ENCODE measurements at places on chromosomes 16 and 17. TPM values are rescaled to one million over a fixed set of nuclear protein-coding genes. Genes with fewer than 3 reads are reported as not detected.

GRCh38 chr17:6355196-6355595 is 79.7 kb downstream of the AIPL1 start:
- H3K4me1 ChIP-seq, result no peaks in the 10 kb centered on the region
- no peaks in the 10 kb centered on the region for H3K36me3 ChIP-seq
- no peak overlapping the region for H3K27ac ChIP-seq
- H3K4me3 ChIP-seq, result no peak overlapping the region
- DNase-seq, result no peak
- no peaks in the 10 kb centered on the region for H3K27me3 ChIP-seq

- no peak overlapping the region for H3K27ac ChIP-seq
- H3K4me1 ChIP-seq, result peaks cover 7% of the 10 kb centered on the region
- no peak overlapping the region for H3K4me3 ChIP-seq
- no peaks in the 10 kb centered on the region for H3K27me3 ChIP-seq
- no peak for DNase-seq
Observed at GRCh38 chr16:83312015-83312717, 495.6 kb upstream of the HSBP1 start.

The SMIM36 gene
- total RNA-seq, result not detected

The SDR42E1 gene
- 0.74 TPM for total RNA-seq

- peaks cover 1% of the 10 kb centered on the region for H3K27me3 ChIP-seq
- H3K4me1 ChIP-seq, result no peaks in the 10 kb centered on the region
- no peak for DNase-seq
- H3K4me3 ChIP-seq, result no peak overlapping the region
Observed at GRCh38 chr17:15377616-15378015, 36.2 kb upstream of the TEKT3 start.

- DNase-seq, result no peak
- no peak overlapping the region for H3K27ac ChIP-seq
- no peak overlapping the region for H3K4me3 ChIP-seq
- peaks cover 3% of the 10 kb centered on the region for H3K27me3 ChIP-seq
Observed at GRCh38 chr17:46881015-46881414, 29.6 kb downstream of the WNT9B start.

DNA sequence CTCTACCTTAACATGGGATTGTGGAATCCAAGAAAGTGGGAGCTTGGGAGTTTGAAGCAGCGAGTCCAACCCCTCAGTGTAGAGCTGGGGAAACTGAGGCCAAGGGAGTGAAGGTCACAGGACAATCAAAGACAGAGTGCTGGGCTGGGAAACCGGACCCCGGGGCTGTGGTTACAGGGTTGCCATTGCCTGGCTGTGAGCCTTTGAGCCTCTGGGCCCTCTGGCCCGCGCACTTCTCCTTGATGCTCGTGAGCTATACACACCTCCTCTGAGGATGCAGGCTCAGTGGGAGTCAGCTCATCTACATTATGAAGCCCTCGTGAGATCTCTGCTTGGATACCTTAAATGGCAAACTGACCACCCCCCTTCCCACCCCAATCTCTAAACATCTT is 2.1 kb downstream of the ABCC3 start:
- peaks cover 17% of the 10 kb centered on the region for H3K27me3 ChIP-seq
- no peak for DNase-seq
- H3K4me1 ChIP-seq, result peaks cover 9% of the 10 kb centered on the region
- H3K36me3 ChIP-seq, result peaks cover 4% of the 10 kb centered on the region
- H3K4me3 ChIP-seq, result no peak overlapping the region

- H3K27ac ChIP-seq, result no peak overlapping the region
- no peak for DNase-seq
- H3K4me3 ChIP-seq, result no peak overlapping the region
Observed at GRCh38 chr16:58853854-58854791, 120.0 kb upstream of the GOT2 start.

DNA sequence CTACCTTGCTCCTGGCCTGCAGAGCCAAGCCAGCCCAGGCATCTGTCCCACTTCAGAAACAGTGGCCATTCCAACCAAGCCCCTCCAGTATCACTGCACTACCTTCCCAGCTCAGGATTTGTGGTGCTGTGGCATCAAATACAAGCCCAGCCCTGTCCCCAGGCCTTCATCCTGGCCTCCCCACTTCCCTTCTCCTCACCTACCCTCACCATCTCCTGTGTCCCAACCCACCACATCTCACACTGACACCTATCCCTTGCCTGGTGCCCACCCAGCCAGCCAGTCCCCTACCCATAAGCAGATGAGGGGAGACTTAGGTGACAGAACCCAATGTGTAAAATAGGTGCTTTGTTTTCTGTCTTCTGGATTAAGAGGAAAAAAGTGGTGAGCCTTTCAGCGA is 66.0 kb upstream of the CDH5 start:
- H3K4me1 ChIP-seq, result peaks cover 14% of the 10 kb centered on the region
- peaks cover 6% of the 10 kb centered on the region for H3K27me3 ChIP-seq
- H3K4me3 ChIP-seq, result no peak overlapping the region
- H3K27ac ChIP-seq, result no peak overlapping the region
- H3K36me3 ChIP-seq, result peaks cover 22% of the 10 kb centered on the region

The RAMP2 gene
- 630 TPM for total RNA-seq

The ACE gene
- total RNA-seq, result 44.8 TPM

Measured in endothelial cell (in vitro differentiated cells).